ENCODE measurements at places on chromosomes 13 and 19.

DNA sequence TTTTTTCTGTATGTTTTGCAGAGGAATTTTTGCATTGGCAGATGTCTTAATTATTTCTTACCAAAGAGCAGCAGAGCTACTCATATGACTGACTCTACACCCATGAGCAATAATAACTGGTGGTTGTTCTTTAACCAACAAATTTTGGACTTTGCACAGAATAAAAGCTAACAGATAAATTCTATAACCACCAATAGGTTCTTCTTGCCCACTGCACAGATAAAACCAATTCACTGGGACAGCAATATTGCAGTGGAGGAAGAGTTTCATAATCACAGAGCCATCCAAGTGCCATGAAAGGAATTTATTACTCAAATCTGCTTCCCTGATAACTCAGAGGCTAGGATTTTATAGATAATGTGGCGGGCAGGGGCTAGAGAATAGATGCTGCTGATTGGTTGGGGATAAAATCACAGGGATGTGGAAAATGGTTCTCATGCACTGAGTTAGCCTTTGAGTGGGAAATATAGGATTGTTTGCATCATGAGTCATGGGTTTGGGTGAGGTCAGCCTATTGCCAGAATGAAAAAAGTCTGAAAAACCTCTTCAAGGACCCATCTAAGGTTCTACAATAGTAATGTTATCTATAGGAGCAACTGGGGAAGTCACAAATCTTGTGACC, 104.3 kb upstream of the PCDH17 start:
- no peak for DNase-seq

GRCh38 chr13:43180837-43181236, 157.5 kb downstream of the DNAJC15 start:
- no peak for DNase-seq

- DNase-seq, result no peak
Observed at GRCh38 chr19:49581007-49581508, at the start of gene PRRG2. Gene PRRG2 (plus strand): TSS chr19:49581316. CDS start chr19:49583220, 1,904 bp downstream.

GRCh38 chr13:48528720-48529119, 4.2 kb downstream of the RCBTB2 start:
- no peak for DNase-seq

DNA sequence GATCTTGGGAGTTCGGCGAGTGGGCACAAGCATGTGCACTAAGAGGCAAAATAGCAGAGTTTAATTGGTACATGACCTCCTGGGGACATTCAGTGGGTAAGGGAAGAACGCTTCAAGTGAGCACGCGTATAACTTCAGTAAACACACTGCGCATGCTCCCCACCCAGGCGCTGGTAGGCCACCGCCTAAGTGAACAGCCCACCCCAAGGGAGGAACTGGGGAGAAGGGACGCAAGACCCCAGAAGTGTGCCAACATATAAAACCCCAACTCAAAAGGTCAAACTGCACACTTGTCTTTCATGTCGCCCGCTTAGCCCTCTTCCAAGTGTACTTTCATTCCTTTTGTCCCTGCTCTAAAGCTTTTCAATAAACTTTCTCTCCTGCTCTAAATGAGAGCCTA, 10.5 kb upstream of the NTN5 start:
- peak; percentile 55 for DNase-seq

GRCh38 chr13:44698066-44698465, 121.9 kb upstream of the TSC22D1 start:
- no peak for DNase-seq

DNA sequence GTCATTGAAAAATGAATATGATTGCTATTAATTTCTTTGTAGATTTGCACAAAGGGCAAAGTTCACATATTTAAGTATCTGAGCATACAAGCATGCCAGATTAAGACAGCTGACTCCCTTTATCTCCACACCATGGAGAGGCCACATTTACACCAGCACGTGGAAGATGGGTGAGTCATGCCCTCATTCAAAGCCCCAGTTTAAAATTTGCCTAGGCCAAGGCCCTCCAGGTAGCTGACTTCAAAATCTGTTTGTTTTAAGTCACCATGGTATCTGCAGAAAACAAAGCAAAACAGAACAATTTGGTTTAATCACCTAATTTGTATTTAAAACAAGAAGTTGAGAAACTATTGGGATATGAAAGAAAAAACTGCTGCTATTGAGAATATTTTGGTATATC, 109.2 kb downstream of the ESD start:
- DNase-seq, result peak; percentile 43

- peak; percentile 55 for DNase-seq
Observed at GRCh38 chr19:871446-872265, 12.2 kb downstream of the CFD start.

DNA sequence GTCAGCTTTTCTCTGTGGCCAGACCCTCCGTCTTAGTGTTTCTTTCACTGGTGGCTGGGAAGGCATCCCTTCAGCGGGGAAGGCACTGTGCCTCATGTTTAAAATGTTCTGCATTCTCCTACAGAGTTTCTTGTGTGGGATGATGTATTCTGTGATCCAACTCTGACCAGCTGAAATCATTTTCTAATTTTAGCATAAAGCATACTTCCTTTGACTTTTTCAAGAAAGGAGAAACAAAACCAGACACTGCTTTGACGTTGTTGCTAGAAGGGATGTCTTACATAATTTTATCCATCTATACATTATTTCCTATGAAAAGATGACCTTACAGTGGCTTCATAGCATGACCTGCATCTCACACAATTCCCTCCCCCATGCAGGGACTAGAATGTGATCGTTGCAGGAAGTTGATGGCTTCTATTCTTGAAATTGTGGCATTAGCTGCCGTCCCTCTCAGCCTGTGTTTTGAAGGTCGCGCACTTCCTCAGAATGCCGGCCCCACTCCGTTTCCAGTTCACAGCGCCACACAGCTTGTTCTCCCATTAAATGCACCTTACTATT, 38.6 kb upstream of the TEX29 start:
- peak; percentile 79 for DNase-seq

GRCh38 chr13:40163066-40164000, 503.1 kb downstream of the FOXO1 start:
- no peak for DNase-seq

GRCh38 chr13:27917121-27917947, 2.5 kb upstream of the PDX1 start:
- no peak for DNase-seq

DNA sequence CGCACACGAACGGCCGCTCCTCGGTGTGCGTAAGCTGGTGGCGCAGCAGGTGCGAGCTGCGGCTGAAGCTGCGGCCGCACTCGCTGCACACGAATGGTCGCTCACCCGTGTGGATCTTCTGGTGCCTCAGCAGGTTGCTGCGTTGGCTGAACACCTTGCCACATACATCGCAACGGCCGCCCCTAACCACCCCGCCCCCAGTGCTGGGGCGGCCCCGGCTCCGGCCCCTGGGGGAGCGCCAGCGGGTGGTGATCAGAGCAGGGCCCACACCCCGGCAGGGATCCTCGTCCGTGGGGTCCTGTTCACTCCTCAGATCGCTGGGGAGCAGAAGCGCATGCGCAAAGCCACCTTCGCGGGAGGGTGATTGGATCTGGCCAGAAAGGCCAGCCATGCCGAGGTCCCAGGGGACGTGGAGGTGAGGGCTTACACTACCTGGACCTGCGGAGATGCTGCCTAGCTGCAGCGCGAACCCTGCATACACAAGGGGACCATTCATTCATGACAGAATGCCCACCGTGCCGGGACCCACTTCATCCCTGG, 4.7 kb upstream of the UBE2M start:
- no peak for DNase-seq

DNA sequence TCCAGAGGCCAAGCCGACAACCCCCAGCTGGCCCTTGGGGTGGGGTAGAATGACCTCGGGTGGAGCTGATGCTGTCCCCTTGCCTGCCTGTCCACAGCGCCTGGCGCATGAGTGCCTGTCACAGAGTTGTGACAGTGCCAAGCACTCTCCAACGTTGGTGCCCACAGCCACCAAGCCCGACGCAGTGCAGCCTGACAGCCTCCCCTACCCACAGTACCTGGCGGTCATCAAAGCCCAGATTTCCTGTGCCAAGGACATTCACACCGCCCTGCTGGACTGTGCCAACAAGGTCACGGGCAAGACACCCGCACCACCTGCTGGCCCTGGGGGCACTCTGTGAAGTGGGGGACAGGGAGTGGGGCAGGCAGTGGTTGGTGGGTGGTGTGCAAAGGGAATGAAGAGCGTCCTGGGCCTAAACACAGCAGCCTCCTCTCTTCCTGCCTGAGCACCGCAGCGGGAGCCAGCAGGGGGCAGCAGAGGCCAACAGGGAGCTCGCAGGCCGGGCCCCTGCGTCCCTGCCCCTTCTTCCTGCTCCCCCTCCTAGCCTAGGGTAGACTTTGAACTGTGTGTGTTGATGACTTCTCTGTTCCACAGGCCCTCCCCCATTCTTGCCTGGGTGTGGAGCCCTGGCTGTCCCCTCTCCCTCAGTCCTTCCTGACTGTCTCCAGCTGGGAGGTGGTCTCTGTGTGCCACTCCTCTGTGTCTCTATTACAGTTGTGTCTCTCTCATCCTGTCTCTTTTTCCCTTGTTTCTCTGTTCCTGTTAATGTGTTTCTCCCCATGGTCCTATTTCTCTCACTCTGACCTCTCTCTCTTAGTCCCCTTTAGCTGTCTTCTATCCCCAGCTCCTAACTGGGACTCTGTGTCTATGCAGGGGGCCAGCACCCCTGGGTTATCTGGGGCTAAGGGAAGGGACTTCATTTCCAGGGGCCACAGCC, 6.5 kb downstream of the MED29 start:
- peak; percentile 63 for DNase-seq

- DNase-seq, result no peak
Observed at GRCh38 chr19:29119590-29119989, 93.4 kb downstream of the UQCRFS1 start.

DNA sequence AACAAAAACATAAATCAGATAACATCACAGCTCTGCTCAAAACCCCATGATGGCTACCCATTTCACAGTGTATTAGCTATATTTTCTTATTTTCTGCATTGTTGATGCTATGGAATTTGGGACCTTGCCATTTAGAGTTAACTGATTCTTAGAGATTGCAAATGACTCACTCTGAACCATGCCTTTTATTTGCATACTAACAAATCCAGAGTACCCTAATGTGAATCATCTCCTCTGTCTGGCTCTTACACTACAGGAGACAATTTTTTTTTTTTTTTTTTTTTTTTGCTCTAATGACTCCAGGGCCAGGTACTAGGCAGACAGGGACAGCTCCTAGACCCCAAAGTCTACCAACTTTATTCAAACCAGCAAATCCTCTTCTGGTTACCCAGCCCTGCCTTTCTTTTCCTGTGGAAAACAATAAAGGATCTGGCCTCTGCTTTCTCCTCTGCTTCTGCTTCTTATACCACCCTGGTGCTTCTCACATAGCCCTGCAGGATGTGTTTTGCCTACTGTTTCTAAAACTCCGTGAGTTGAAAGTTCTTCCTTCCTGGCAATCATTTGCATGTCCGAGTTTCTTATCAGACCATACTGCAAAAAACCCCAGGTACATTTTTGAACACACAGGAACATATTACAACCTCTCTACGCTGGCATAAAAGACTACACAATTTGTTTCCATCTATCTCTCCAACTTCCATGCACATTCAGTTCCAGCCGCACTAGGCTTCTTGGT, 10.6 kb upstream of the ZNF460 start:
- peak; percentile 96 for DNase-seq

DNA sequence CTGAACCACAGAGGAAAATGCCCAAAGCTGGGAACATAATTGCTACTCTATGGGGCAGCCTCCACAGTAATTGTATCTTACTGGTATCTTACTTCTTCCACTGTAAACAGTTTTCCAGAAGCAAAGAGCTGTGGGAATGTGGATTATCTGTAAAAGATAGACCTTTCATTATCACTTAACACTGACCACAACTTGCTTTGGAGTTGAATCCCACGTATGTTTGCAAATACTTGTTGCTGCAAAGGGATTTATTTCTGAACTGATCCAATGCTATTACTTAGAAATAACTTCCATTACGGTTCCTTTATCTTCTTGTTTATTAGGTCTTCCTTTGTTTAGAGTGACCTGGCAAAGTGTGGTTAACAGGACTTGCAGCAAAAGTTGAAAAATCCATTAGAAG, 218.1 kb downstream of the KCTD12 start:
- no peak for DNase-seq

DNA sequence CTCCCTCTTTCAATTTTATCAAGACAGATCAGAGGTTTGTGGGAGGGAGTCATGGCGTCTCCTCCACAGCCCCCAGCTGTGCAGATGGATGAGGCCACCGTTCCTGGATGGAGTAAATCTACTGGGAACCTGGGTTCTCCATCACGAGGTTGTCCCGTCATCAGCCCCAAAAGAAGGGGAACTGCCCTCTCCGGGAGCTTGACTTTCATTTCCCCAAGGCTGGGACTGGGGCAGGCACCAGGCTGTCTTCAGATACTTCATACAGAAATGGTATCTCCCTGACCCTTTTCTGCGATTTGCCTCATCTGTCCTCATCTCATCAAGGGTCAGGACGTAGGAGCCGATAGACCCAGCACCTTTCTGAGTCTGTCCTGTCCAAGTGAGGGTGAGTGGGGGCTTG, 9.8 kb downstream of the LILRB2 start:
- no peak for DNase-seq

DNA sequence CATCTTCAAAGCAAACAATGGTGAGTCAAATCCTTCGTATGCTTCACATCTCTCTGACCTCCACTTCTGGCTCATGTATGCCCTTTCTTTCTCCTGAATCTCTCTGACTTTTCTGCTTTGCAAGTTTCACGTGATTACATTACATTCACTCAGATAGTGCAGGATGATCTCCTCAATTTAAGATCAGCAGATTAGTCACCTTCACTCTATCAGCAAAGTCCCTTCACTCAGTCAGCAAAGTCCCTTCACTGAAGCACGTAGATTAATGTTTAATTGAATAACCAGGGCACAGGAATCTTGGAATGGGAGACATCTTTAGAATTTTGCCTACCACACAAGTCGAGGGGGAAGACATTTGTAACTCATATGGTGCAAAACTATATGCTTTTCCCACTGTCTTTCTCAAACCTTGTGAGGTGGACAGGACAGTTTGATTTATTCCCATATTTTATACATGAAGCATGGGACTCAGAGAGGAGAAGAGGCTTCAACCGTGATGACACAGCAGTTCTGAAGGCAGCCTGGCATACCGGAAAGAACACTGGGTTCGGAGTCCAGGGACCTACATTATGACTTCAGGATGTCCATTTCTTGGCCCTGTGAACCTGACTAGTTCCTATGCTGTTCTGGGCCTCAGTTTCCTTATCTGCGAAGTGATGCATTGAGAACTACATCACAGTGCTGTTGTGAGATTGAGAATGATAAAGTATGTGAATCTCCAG, 23.3 kb downstream of the SIGLECL1 start:
- no peak for DNase-seq

DNA sequence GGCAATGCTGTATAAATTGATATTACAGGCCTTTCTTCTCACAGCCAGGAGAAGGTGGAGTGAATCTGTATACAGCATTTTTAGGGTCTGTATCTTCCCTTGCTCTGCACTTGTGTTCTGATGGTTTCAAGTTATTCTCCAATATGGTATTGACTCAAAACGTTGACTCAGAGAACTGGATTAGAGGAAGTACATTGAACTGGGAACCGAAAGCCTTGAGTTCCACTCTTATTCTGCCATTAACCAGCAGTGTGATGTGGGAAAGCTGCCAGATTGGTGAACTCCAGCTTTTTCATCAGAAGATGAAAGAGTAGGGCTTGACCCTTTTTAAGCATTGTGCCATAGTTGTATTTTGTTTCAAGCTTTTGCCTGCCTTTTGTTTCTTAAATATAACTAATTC, 167.7 kb downstream of the SPRY2 start:
- no peak for DNase-seq

- peak; percentile 45 for DNase-seq
Observed at GRCh38 chr13:37225414-37226070, 120.1 kb upstream of the CSNK1A1L start.

GRCh38 chr13:91661692-91662490, 263.5 kb downstream of the GPC5 start:
- no peak for DNase-seq
